ENCODE measurements at places on chromosomes 2 and 18. TPM values are rescaled to one million over a fixed set of nuclear protein-coding genes. Genes with fewer than 3 reads are reported as not detected.

DOK6 gene
- not detected for total RNA-seq

CCNYL1 gene
- 25.6 TPM for total RNA-seq

TUBB8B gene
- total RNA-seq, result not detected

FBXO36 gene
- total RNA-seq, result 0.94 TPM

FAM168B gene
- 69.2 TPM for total RNA-seq

SERPINB13 gene
- total RNA-seq, result not detected

SLC4A3 gene
- total RNA-seq, result 3.7 TPM

Data from A549 treated with ZK216348 at 1 μM for 4 hours (cell line).